Breast epithelium (tissue), 4 donors: ENCODE measurements at places on chromosomes 1 and 21. TPM values are rescaled to one million over a fixed set of nuclear protein-coding genes. Genes with fewer than 3 reads are reported as not detected.

- no peaks in the 10 kb centered on the region for H3K27me3 ChIP-seq
- no peak for DNase-seq
- no peaks in the 10 kb centered on the region for H3K36me3 ChIP-seq
- peaks cover 6% of the 10 kb centered on the region for H3K4me1 ChIP-seq
These were observed 26.6 kb upstream of the HPDL start for GRCh38 chr1:45299981-45300668.

GRCh38 chr1:38872401-38873026, 634 bp downstream of the MYCBP start:
- H3K36me3 ChIP-seq = no peaks in the 10 kb centered on the region
- H3K4me3 ChIP-seq = peak overlapping the region; percentile 84
- no peak for DNase-seq
- no peaks in the 10 kb centered on the region for H3K27me3 ChIP-seq
- H3K27ac ChIP-seq = peak overlapping the region; percentile 75

HEYL gene
- 5.2 TPM for total RNA-seq

IRF6 gene
- 1.9 TPM for total RNA-seq

- H3K27me3 ChIP-seq = no peaks in the 10 kb centered on the region
- no peaks in the 10 kb centered on the region for H3K36me3 ChIP-seq
- no peaks in the 10 kb centered on the region for H3K4me1 ChIP-seq
These were observed 147.0 kb downstream of the PLPP3 start for GRCh38 chr1:56432166-56432971.

DNA sequence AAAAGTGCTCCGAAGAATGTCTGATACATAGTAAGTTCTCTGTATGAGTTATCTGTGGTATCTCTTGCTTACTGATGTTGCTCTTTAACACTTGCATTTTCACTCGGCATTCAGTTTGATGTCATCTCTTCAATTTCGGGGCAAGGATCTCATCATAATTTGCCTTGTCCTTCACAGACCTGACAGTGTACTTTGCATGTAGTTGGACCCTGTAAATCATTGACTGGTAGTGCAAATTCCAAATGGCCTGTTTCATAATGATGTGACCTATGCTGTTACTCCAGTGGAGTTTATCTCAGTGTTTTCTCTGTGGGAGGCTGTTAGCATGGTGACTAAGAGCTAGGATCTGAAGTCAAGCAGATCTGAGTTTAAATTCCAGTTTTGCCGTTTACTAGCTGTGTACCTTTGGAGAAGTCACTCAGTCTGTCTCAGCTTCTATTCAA, 34.2 kb upstream of the ABCD3 start:
- no peaks in the 10 kb centered on the region for H3K4me1 ChIP-seq
- H3K27me3 ChIP-seq = no peaks in the 10 kb centered on the region
- no peak overlapping the region for H3K4me3 ChIP-seq
- DNase-seq = no peak

DNA sequence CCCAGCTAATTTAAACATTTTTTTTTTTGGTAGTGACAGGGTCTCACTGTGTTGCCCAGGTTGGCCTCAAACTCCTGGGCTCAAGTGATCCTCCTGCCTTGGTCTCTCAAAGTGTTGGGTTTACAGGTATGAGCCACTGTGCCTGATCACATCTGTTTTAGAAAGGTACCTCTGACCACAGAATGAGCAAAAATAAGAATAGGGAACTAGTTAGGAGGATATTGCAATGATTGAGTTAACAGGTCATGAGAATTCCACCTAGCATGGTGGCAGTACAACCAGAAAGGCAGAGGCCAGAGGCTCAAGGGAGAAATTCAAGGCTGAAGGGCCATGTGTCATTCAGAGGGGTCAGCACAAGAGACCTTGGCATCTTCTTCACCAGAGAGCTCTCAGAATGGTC, 49.6 kb downstream of the ELAPOR1 start:
- no peaks in the 10 kb centered on the region for H3K4me1 ChIP-seq
- no peak overlapping the region for H3K27ac ChIP-seq
- DNase-seq = no peak
- no peaks in the 10 kb centered on the region for H3K36me3 ChIP-seq
- H3K27me3 ChIP-seq = no peaks in the 10 kb centered on the region

CCDC185 gene
- total RNA-seq = not detected

GRCh38 chr1:117685936-117686806, 80.3 kb downstream of the TENT5C start:
- no peak for DNase-seq
- no peaks in the 10 kb centered on the region for H3K27me3 ChIP-seq

DNA sequence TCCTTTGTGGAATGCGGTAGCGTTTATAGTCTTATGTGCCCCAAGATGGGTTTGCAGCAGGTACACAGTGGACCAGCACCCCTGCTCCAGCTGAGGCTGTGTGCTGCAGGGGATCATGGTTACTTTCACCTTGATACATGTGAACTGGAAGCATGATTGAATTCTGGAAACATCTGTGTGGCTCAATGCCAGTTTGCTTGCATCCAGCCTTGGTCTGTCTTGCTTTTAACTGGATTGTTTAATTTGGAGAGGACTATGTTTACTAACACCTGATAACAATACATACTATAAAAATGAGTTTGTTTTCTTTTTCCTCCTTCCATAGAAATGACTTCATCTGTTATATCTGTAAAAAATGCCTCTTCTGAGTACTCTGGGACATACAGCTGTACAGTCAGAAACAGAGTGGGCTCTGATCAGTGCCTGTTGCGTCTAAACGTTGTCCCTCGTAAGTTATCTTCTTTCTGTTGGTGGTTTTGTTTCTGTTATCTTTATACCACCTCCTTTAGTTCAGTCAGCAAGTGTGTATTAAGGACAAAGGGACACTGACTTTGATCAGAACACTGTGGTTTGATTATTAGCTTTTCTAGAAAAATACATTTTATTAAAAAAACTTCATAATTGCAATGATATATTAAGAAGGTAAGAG, 47.7 kb downstream of the CXADR start:
- no peak overlapping the region for H3K27ac ChIP-seq
- H3K27me3 ChIP-seq = no peaks in the 10 kb centered on the region
- no peaks in the 10 kb centered on the region for H3K4me1 ChIP-seq
- no peak for DNase-seq

CYP2J2 gene
- 12.8 TPM for total RNA-seq

SLC6A17 gene
- total RNA-seq = under 0.01 TPM

- H3K27ac ChIP-seq = no peak overlapping the region
- H3K4me1 ChIP-seq = no peaks in the 10 kb centered on the region
- no peaks in the 10 kb centered on the region for H3K36me3 ChIP-seq
- DNase-seq = no peak
- no peaks in the 10 kb centered on the region for H3K27me3 ChIP-seq
These were observed 87.6 kb downstream of the PTPRC start for GRCh38 chr1:198726455-198726854.

DNA sequence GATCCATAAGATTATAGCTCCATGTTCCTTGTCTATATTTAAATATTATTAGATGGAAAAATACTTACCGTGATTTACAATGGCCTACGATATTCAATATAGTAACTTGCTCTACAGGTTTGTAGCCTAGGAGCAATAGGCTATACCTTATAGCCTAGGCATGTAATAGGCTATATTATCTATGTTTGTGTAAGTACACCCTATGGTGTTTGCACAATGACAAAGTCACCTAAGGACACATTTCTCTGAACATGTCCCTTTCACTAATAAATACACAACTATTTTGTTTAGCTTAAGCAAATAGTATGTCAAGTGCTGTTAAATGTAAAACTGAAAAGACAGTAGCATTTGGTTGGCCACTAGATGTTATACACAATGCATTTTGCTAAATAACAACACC, 248.9 kb upstream of the ADGRL4 start:
- DNase-seq = no peak
- no peak overlapping the region for H3K27ac ChIP-seq
- H3K36me3 ChIP-seq = no peaks in the 10 kb centered on the region
- no peaks in the 10 kb centered on the region for H3K4me1 ChIP-seq

- no peaks in the 10 kb centered on the region for H3K36me3 ChIP-seq
- H3K27me3 ChIP-seq = no peaks in the 10 kb centered on the region
- no peak for DNase-seq
- no peak overlapping the region for H3K27ac ChIP-seq
- H3K4me1 ChIP-seq = peaks cover 7% of the 10 kb centered on the region
These were observed 27.8 kb downstream of the UCK2 start for GRCh38 chr1:165855010-165855838.

NLRP3 gene
- total RNA-seq = 3.2 TPM

- H3K4me3 ChIP-seq = no peak overlapping the region
- no peak overlapping the region for H3K27ac ChIP-seq
- no peak for DNase-seq
- no peaks in the 10 kb centered on the region for H3K27me3 ChIP-seq
- H3K36me3 ChIP-seq = no peaks in the 10 kb centered on the region
These were observed 92.7 kb downstream of the SUSD4 start for GRCh38 chr1:223271085-223271781.

LIPI gene
- not detected for total RNA-seq

- no peak overlapping the region for H3K4me3 ChIP-seq
- DNase-seq = no peak
- no peaks in the 10 kb centered on the region for H3K36me3 ChIP-seq
- H3K27ac ChIP-seq = no peak overlapping the region
- no peaks in the 10 kb centered on the region for H3K27me3 ChIP-seq
- no peaks in the 10 kb centered on the region for H3K4me1 ChIP-seq
These were observed 51.3 kb upstream of the RIPK4 start for GRCh38 chr21:41817877-41818855.

RNU1-1 gene
- under 0.01 TPM for total RNA-seq
